Stimulated activated CD4-positive, alpha-beta T cell treated with anti-CD3 and anti-CD28 coated beads, Interleukin-2, amount 100 ng/mL, for 24 hours (primary cell): ENCODE measurements at places on chromosomes 4 and X.

- no peak for DNase-seq
These were observed 121.2 kb upstream of the BANK1 start for GRCh38 chr4:101669138-101669831.

GRCh38 chrX:8364369-8365141 lies 100.1 kb upstream of the VCX3B start:
- DNase-seq: peak; percentile 0

- DNase-seq: no peak
These were observed 214.9 kb downstream of the GASK1B start for GRCh38 chr4:157957905-157958304.

- DNase-seq: no peak
These were observed 1470.8 kb upstream of the ADGRL3 start for GRCh38 chr4:59729321-59729720.

DNA sequence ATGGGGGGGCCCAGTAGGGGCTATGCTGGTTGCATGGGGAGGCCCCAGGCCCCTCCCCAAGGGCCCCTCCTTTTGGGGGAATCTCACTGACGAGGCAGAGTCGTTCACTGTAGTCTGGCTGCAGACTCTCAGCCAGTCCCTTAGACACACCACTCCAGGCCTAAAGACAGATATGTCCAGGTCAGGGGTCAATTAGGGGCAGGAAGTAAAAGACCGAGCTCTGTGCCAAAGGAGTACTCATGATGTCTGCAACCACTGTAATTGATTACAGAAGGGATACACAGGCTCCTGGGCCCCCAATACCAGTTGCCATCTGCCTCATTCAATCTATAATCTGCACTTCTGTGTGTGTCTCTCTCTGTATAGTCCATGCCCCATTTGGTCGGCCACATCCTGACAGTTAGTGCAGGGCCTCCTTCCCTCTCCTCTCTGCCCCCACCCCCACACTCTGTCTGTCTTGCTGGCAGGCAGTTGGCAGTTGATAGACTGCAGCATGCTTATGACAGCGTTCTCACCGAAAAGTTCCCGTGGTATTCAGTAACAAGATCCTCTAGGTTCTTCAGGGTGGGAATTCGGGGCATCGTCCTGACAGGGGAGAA lies 1.3 kb upstream of the CXorf65 start:
- DNase-seq: no peak

GRCh38 chr4:17740702-17741101 lies 40.7 kb downstream of the FAM184B start:
- DNase-seq: no peak
